Activated T-helper 2 cell treated with anti-CD3 and anti-CD28 coated beads, Interferon-gamma antibody, Interleukin-2, Interleukin-4, amounts not matched to agents 10 μg/mL and 5 μg/mL and 100 μg/mL, durations not matched to agents 14 hours and 24 hours and 36 hours (primary cell): ENCODE measurements at places on chromosomes 13 and 19. TPM values are rescaled to one million over a fixed set of nuclear protein-coding genes. Genes with fewer than 3 reads are reported as not detected.

DNA sequence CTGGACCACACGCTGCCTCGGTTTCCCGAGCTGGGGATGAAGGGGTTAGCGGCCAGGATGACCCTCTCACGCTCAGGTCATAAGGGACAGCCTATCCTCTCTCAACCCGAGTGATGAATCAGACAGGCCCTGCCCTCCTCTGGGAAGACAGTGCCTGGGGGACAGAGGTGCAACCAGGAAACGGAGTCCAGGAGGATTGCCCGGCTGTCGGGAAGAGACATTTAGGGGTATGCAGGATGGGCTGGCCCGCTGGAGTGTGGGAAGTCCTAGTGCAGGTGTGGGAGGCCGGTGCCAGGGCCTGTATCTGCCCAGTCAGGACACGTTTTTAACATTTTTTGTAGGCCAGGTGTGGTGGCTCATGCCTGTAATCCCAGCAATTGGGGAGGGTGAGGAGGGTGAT lies 8.3 kb downstream of the LSM7 start:
- peaks cover 12% of the 10 kb centered on the region for H3K36me3 ChIP-seq
- no peak overlapping the region for H3K4me3 ChIP-seq
- peaks cover under 1% of the 10 kb centered on the region for H3K27me3 ChIP-seq
- no peaks in the 10 kb centered on the region for H3K4me1 ChIP-seq
- H3K27ac ChIP-seq: no peak overlapping the region
- DNase-seq: no peak

DNA sequence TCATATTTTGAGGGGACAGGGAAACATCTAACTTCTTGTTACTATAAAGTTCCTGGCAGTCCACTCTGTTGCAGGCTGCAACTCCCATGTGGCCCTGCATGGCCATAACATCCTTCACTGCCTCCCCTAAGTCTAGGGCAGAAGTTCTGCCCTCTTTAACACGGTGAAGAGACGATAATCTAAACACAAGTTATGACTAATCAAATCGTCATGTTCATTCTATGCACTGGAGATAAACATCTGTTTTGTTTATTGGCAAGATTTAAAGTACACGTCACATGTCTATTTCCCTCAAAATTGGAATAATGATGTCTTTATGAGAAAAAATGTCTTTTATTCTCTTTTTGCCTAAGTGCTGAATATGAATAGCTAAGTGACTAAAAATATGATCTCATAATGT lies 1629.4 kb downstream of the PCDH9 start:
- H3K27me3 ChIP-seq: no peaks in the 10 kb centered on the region
- no peaks in the 10 kb centered on the region for H3K36me3 ChIP-seq
- H3K4me3 ChIP-seq: no peak overlapping the region
- no peaks in the 10 kb centered on the region for H3K4me1 ChIP-seq
- DNase-seq: no peak

DNA sequence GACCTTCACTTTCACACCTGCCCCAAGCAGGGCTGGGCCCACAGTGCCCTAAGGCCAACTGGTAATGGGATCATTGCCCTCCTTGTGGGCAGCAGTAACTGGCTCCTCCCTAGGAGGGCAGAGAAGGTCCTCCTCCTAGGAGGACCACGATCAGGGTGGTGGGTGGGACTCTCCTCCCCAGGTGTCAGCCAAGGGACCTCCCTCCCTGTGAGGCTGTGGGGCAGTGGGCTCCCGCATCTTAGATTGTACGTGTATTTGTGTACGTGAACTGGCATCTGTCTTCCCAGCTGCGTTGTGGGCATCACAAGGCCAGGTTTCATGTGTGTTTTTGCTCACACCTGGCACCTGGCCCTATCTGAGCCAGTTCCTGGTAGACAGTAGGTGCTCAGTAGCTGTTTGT lies 111.8 kb downstream of the SOX1 start:
- H3K27me3 ChIP-seq: no peaks in the 10 kb centered on the region
- H3K4me3 ChIP-seq: no peak overlapping the region
- H3K27ac ChIP-seq: no peak overlapping the region
- H3K36me3 ChIP-seq: no peaks in the 10 kb centered on the region
- no peaks in the 10 kb centered on the region for H3K4me1 ChIP-seq

GCDH gene
- total RNA-seq: 51.6 and 53.2 TPM in 2 replicates

HNRNPM gene
- total RNA-seq: 336 and 347 TPM in 2 replicates

GRCh38 chr19:35033067-35034004 lies 3.1 kb downstream of the SCN1B start:
- no peak overlapping the region for H3K27ac ChIP-seq
- H3K4me1 ChIP-seq: peaks cover 5% of the 10 kb centered on the region
- DNase-seq: no peak
- peaks cover 22% of the 10 kb centered on the region for H3K27me3 ChIP-seq

GRCh38 chr19:57830071-57830602 lies at the start of gene ZNF587B:
ZNF587B (plus strand) TSS chr19:57830299; CDS start chr19:57830529, 230 bp downstream.
- no peak within 1 kb of the TSS for H3K27ac ChIP-seq
- no peak for DNase-seq
- peaks cover 58% of the 10 kb centered on the region for H3K36me3 ChIP-seq
- H3K4me1 ChIP-seq: peaks cover 4% of the 10 kb centered on the region
- no peaks in the 10 kb centered on the region for H3K27me3 ChIP-seq

GRCh38 chr19:47272448-47273312 lies 2.0 kb upstream of the INAFM1 start:
- peak overlapping the region; percentile 87 for H3K4me3 ChIP-seq
- H3K27me3 ChIP-seq: no peaks in the 10 kb centered on the region
- H3K27ac ChIP-seq: peak overlapping the region; percentile 80

C19orf38 gene
- 3.9 and 4.3 TPM in 2 replicates for total RNA-seq

DNA sequence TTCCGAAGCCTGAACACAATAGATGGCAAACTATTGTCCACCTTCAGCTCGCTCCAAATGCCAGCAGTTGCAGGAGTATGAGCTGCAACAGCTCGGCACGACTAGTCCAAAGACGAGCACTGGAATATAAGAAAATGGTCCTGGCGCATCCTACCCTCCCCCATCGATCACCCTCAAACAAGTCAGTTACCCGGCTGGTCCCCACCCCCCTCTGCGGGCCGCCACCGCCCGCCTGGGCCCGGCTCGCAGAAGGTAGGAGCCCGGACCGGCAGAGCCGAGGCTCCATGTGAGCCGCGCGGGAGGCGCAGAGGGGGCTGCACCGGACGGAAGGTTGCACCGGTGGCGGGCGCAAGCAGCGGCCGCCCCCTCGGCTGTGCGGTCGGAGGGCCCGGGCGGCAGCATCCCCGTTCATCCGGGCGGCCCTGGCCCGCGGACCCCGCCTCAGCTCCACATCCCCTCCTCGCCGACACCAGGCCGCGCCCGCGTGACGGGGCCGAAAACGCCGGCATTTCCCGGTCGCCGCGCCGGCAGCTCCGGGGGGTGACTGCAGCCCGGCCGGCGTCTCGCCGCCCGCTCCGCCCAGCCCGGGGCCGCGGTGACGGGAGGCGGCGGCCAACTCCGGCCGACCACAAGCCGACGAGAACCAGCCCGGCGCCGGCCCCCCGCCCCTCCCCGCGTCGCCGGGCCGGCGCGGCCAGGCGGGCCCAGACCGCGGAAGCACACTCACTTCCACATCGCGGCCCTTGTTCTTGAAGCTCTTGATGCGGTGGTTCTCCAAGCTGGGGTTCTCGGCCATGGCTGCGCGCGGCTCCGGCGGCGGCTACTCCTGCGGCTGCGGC lies 552 bp downstream of the KPNA3 start:
- peak; percentile 45 for DNase-seq
- peaks cover 23% of the 10 kb centered on the region for H3K36me3 ChIP-seq
- H3K27me3 ChIP-seq: no peaks in the 10 kb centered on the region
- H3K4me1 ChIP-seq: peaks cover 30% of the 10 kb centered on the region

DNA sequence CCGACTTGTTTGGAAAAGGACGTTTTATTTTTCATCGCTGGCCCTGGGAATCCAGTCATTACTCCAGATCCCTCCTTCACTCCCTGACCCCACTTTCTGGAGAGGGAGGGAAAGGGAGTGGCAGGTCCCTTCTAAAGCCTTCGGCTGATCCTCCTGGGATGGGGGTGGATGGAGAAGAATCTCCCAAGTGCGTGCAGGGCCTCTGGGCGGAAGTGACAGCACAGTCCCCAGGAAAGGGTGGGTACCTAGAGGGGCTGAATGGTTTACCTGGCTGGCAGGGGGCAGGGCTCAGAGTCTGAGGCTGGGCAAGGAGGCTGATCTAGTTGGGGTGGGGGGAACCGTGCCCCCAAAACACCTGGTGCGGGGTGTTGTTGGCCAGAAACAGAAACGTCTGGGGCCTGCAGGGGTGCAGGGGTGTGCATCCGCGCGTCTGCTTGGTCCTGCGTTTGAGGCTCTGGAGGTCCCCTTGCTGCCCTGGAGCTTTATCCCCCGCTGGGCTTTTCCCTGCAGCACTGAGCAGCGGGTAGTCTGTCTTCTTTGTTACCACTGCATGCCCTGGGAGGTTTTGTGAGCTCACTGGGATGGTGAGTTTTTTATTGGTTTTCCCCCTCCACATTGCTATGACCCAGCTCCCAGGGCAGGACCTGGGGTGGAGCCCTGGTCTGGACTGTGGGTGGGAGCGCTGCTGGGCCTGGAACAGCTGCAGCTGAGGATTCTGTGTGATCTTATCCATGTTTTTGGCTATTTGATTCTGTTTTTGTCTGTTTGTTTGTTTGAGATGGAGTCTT lies 3.0 kb upstream of the ZNF628 start:
- no peak overlapping the region for H3K27ac ChIP-seq
- no peak for DNase-seq
- H3K36me3 ChIP-seq: peaks cover 3% of the 10 kb centered on the region
- H3K4me1 ChIP-seq: peaks cover 10% of the 10 kb centered on the region
- H3K4me3 ChIP-seq: no peak overlapping the region

DNA sequence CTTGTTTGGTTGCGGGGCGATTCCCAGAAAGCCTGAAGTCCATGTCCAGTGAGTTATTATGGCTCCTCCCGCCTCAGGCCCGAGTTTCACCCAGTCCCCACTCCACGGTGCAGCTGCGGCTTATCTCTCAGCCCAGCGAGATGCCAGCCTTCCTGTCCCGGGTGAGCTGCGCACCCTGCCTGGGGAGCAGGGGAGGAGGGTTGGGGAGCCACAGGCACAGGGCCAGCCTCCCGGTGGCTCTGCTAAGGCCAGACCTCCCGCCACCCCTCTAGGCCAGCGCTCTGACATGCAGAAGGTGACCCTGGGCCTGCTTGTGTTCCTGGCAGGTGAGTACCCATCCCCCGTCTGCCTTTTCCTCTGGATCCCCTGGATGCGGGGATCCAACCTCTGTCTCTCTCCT lies 3.5 kb downstream of the FXYD3 start:
- no peak for DNase-seq
- H3K4me1 ChIP-seq: peaks cover 7% of the 10 kb centered on the region
- no peak overlapping the region for H3K4me3 ChIP-seq
- no peak overlapping the region for H3K27ac ChIP-seq

DNA sequence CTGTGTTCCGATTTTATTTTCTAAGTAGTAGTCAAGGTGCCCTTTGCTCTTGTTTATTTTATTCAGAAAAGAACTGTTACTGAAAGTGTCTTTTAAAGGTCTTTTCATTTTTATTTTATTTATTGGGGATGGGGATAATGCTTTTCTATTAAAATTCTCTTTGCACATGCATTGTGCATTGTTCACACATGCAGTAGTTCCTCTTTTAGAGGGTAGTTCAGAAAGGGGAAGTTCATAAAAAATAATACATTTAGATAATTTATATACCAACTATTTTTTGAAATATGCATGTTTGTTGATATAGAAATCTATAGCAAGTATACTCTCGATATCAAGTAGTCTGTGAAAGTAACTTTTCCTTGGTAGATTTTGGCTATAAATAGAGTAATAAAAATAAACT lies 3.5 kb downstream of the GPC5 start:
- no peak overlapping the region for H3K4me3 ChIP-seq
- peaks cover 6% of the 10 kb centered on the region for H3K4me1 ChIP-seq
- no peak overlapping the region for H3K27ac ChIP-seq

- H3K4me1 ChIP-seq: no peaks in the 10 kb centered on the region
- no peaks in the 10 kb centered on the region for H3K36me3 ChIP-seq
- DNase-seq: no peak
- no peak overlapping the region for H3K27ac ChIP-seq
- no peak overlapping the region for H3K4me3 ChIP-seq
These were observed 128.1 kb downstream of the TUBA3C start for GRCh38 chr13:19053561-19053960.

DNA sequence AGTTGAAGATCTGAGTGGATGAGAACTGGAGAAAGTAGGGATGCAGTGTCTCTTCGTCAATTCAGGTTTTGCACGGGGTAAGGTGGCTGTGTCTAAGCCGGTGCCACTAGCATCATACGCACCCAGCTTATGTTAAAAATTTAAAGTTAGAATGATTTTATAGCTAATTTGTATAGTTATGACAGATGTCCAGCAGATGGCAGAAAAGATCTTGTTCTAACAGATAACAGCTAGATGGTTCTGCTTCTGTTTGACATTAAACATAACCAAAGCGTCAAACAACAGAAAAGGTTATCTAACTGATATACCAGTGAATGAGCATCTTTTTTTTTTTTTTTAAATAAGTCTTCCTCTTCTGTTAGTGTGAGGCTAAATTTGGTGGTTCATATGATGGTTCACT lies 18.8 kb upstream of the EDDM13 start:
- no peak for DNase-seq
- H3K36me3 ChIP-seq: no peaks in the 10 kb centered on the region
- H3K4me3 ChIP-seq: no peak overlapping the region
- H3K4me1 ChIP-seq: no peaks in the 10 kb centered on the region

GRCh38 chr19:46173886-46174480 lies 25.9 kb downstream of the IGFL2 start:
- H3K4me3 ChIP-seq: no peak overlapping the region
- H3K36me3 ChIP-seq: no peaks in the 10 kb centered on the region
- H3K27ac ChIP-seq: no peak overlapping the region
- DNase-seq: no peak
- H3K4me1 ChIP-seq: peaks cover 4% of the 10 kb centered on the region
- H3K27me3 ChIP-seq: peaks cover 37% of the 10 kb centered on the region

ASF1B gene
- total RNA-seq: 83.4 and 88.9 TPM in 2 replicates

SETDB2 gene
- total RNA-seq: 10.8 and 11.0 TPM in 2 replicates

GRCh38 chr19:54364775-54365257 lies at the start of gene LAIR1:
LAIR1 (minus strand) TSS chr19:54364931; CDS start chr19:54364804, 127 bp downstream.
- peak; percentile 29 for DNase-seq
- H3K4me1 ChIP-seq: peaks cover 52% of the 10 kb centered on the region
- peaks cover 17% of the 10 kb centered on the region for H3K27me3 ChIP-seq
- H3K27ac ChIP-seq: peak within 1 kb of the TSS; percentile 69
- H3K36me3 ChIP-seq: peaks cover 30% of the 10 kb centered on the region
